Activated CD8-positive, alpha-beta memory T cell treated with anti-CD3 and anti-CD28 coated beads, Interleukin-2, amount 10 ng/mL, durations not matched to agents 7 days and 5 days (primary cell): ENCODE measurements at places on chromosomes 16 and 17.
A peak's percentile ranks its signal among the peaks of the same experiment; 100 is the strongest.

- peaks cover 9% of the 10 kb centered on the region for H3K27me3 ChIP-seq
- H3K4me3 ChIP-seq: no peak overlapping the region
- no peak for DNase-seq
- no peaks in the 10 kb centered on the region for H3K36me3 ChIP-seq
Measured at GRCh38 chr17:31579265-31579664, 187.8 kb downstream of the RAB11FIP4 start.

DNA sequence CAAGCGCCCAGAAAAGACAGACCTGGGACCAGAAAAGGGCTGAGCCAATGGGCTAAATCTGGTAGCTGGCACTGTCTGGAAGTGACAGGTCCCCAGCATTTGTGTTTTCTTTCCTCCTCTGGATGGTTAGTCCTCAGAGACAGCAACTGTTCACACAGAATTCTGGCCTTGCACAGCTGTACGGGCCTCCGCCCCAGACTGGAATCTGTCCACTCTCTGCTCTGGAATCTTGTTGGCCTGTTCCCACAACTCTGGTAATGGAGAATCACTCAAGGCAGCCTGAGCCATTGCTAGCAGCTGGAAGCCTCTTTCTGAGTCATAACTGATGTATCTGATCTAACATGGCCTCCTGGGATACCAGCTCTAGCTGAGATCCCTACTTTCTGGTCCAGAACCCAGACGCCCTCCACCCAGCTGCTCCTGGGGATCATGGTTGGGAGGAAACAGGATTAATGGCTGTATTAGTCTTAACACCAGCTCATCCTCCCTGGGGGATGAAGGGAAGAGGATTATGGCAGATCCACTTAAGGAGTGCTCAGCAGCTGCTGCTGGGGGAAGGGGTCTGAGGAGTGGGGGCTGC, 9.1 kb downstream of the ZNF668 start:
- H3K27ac ChIP-seq: peak overlapping the region; percentile 90
- no peaks in the 10 kb centered on the region for H3K27me3 ChIP-seq
- H3K4me3 ChIP-seq: peak overlapping the region; percentile 53
- H3K36me3 ChIP-seq: peaks cover 33% of the 10 kb centered on the region
- DNase-seq: no peak
- peaks cover 63% of the 10 kb centered on the region for H3K4me1 ChIP-seq

- H3K36me3 ChIP-seq: no peaks in the 10 kb centered on the region
- peaks cover 9% of the 10 kb centered on the region for H3K27me3 ChIP-seq
- H3K27ac ChIP-seq: no peak overlapping the region
- DNase-seq: no peak
- H3K4me3 ChIP-seq: no peak overlapping the region
- peaks cover 21% of the 10 kb centered on the region for H3K4me1 ChIP-seq
Measured at GRCh38 chr17:77641718-77642117, 316.8 kb upstream of the TNRC6C start.

DNA sequence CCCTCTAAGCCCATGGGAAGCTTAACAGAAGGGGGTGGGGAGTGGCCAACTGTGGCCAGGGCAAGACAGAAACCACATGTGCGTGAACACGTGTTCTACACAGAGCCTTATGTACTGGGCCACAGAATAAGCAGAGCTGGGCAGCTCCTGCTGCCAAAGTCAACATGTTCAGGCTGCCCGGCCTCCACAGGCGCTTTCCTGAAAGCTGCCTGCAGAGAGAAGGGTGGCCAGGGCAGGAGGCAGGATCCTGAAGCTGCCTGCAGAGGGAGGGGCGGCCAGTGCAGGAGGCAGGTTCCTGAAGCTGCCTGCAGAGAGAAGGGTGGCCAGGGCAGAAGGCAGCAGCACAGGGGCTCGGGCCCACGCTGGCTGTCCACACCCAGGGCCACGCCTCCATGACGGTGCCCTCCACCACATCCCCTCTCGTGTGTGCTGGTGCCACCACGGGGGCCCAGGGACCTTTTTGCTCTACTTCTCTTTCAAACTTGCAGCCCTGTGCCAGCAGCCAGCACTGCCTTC, 79.5 kb downstream of the ANKRD11 start:
- H3K36me3 ChIP-seq: peaks cover 10% of the 10 kb centered on the region
- no peak for DNase-seq
- peak overlapping the region; percentile 7 for H3K4me3 ChIP-seq
- H3K27me3 ChIP-seq: no peaks in the 10 kb centered on the region
- H3K4me1 ChIP-seq: peaks cover 82% of the 10 kb centered on the region
- peak overlapping the region; percentile 83 for H3K27ac ChIP-seq

DNA sequence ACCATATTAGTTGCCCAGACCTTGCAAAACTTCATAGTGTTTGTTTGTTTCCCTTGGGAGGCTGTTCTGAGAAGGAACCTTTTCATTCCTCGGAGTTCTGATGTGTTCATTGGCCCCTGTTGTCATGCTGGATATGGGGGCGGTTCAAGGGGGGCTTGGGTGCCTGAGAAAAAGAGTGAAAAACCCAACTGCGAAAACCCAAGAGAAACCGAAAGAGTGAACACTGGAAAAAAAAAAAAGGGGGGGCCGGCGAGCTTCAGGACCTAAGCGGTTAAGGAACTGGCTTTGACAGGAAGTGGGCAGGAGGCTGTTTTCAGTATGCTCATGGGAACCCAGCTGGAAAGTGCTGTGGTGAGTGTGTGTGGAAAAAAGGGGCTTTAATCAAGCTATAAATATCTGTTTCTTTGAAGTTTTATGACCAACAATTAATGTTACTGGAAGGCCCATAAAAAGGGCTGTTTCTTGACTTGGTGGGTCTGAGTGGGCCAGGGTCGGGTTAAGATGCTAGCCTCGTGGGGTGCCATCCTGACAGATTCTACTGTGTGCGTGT, 510.7 kb downstream of the MAF start:
- peak; percentile 85 for DNase-seq
- H3K4me3 ChIP-seq: peak overlapping the region; percentile 44
- peaks cover 41% of the 10 kb centered on the region for H3K4me1 ChIP-seq
- peak overlapping the region; percentile 80 for H3K27ac ChIP-seq

DNA sequence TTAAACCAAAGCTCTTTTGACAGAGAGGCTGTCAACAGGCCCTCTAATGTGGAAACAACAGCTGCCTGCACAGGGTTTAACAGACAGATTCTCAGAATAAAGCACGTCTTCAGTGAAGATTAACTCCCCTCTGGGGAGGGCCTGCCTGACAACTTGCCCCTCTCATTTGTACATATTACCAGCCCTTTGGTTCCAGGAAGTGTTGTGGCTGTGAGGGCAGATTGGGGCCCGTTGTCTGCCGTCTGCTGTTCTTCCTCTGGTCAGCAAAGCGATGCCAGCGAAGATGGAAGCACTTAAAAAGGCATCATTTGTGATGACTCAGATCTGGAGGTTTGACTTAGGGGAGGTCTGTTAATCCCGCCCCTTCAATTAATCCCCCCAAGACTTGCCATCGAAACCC, 177.0 kb upstream of the IRX6 start:
- no peaks in the 10 kb centered on the region for H3K36me3 ChIP-seq
- no peak overlapping the region for H3K27ac ChIP-seq
- no peak overlapping the region for H3K4me3 ChIP-seq
- DNase-seq: no peak
- H3K4me1 ChIP-seq: no peaks in the 10 kb centered on the region
- no peaks in the 10 kb centered on the region for H3K27me3 ChIP-seq

- no peak for DNase-seq
- no peaks in the 10 kb centered on the region for H3K4me1 ChIP-seq
- no peak overlapping the region for H3K4me3 ChIP-seq
- H3K27me3 ChIP-seq: no peaks in the 10 kb centered on the region
Measured at GRCh38 chr16:52812678-52813556, 239.8 kb downstream of the CHD9NB start.

GRCh38 chr16:57628008-57628781, at the start of gene ADGRG1:
Gene ADGRG1, plus strand, starts transcription at chr16:57628630. Its CDS starts 21,658 bp downstream, at chr16:57650288.
- no peaks in the 10 kb centered on the region for H3K36me3 ChIP-seq
- peak within 1 kb of the TSS; percentile 48 for H3K27ac ChIP-seq
- H3K4me1 ChIP-seq: peaks cover 10% of the 10 kb centered on the region
- peak; percentile 72 for DNase-seq
- H3K4me3 ChIP-seq: peak within 1 kb of the TSS; percentile 61

- H3K27ac ChIP-seq: no peak overlapping the region
- H3K27me3 ChIP-seq: no peaks in the 10 kb centered on the region
- DNase-seq: no peak
- H3K4me1 ChIP-seq: peaks cover 82% of the 10 kb centered on the region
- H3K36me3 ChIP-seq: peaks cover 28% of the 10 kb centered on the region
Measured at GRCh38 chr16:21613781-21614180, 14.4 kb downstream of the METTL9 start.

- peaks cover 8% of the 10 kb centered on the region for H3K4me1 ChIP-seq
- H3K4me3 ChIP-seq: no peak overlapping the region
- no peak overlapping the region for H3K27ac ChIP-seq
- H3K27me3 ChIP-seq: peaks cover 2% of the 10 kb centered on the region
- DNase-seq: no peak
Measured at GRCh38 chr17:292531-293382, 59.9 kb downstream of the RPH3AL start.

- H3K27me3 ChIP-seq: no peaks in the 10 kb centered on the region
- H3K27ac ChIP-seq: no peak overlapping the region
- H3K36me3 ChIP-seq: no peaks in the 10 kb centered on the region
- H3K4me3 ChIP-seq: no peak overlapping the region
- H3K4me1 ChIP-seq: no peaks in the 10 kb centered on the region
- DNase-seq: no peak
Measured at GRCh38 chr17:17580662-17581470, 10.6 kb downstream of the PEMT start.

DNA sequence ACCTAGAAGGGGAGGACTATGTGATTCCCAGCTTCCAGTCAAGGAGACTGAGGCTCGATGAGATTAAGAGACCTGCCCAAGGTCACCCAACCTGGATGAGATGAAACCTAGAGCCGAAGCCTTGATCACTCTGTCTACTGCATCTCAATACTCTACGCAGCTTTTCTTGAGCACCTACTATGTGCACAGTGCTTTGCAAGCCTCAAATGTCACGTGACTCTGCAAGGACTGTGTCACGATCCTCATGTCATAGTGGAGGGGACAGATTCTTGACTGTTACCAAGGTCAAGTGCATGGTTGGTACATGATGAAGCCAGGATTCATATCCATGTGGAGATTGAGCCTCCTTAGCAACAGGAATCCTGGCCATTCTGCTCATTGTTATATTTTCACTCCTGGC, 14.7 kb downstream of the BCO1 start:
- no peak overlapping the region for H3K27ac ChIP-seq
- no peak overlapping the region for H3K4me3 ChIP-seq
- no peaks in the 10 kb centered on the region for H3K27me3 ChIP-seq
- no peaks in the 10 kb centered on the region for H3K36me3 ChIP-seq
- DNase-seq: no peak
- H3K4me1 ChIP-seq: no peaks in the 10 kb centered on the region

GRCh38 chr16:71885261-71885650, 1.3 kb upstream of the ZNF821 start:
- peaks cover 41% of the 10 kb centered on the region for H3K4me1 ChIP-seq
- peaks cover 1% of the 10 kb centered on the region for H3K36me3 ChIP-seq
- DNase-seq: no peak
- H3K27me3 ChIP-seq: peaks cover 10% of the 10 kb centered on the region

DNA sequence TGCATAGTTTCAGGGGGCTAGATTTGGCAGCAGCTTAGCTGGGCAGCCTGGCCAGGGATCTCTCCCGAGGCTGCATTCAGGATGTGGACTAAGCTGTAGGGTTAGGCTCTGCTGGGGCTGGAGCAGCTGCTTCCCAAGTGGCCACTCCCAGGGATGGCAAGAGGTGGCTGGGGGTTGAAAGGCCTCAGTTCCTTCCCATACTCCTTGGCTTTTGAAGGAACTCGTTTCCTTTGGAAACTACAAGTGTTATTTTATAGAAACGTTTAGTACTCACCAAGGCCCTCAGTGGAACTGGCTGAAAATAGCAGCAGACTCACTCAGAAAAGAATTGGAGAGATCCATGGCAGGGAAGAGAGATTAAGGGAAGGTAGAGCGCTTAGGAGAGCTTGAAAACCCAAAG, 76.4 kb downstream of the WWP2 start:
- peaks cover 5% of the 10 kb centered on the region for H3K4me1 ChIP-seq
- peaks cover 4% of the 10 kb centered on the region for H3K36me3 ChIP-seq
- no peaks in the 10 kb centered on the region for H3K27me3 ChIP-seq
- no peak for DNase-seq
- H3K4me3 ChIP-seq: no peak overlapping the region

GRCh38 chr16:80914379-80915078, 92.2 kb downstream of the CMC2 start:
- H3K4me1 ChIP-seq: no peaks in the 10 kb centered on the region
- H3K36me3 ChIP-seq: no peaks in the 10 kb centered on the region
- no peak overlapping the region for H3K27ac ChIP-seq

DNA sequence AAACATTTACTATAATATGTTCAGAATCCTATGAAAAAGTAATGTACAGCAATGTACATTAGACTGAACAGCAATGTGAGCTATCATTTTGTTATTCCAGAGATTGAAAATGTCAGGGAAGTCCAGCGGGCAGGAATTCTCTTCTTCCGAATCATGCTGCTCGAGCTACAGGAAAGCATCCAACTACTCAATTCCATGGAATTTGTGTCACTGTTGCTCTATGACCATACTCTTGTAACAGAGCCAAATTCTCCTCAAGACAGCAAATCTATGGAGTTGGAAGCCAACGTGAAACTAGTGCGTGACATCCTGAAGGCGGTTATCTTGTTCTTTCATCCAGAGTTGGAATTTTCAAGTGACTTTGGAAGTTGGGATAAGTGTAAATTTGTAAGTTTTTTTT, 24.8 kb upstream of the NSRP1 start:
- DNase-seq: no peak
- H3K27ac ChIP-seq: no peak overlapping the region
- H3K27me3 ChIP-seq: peaks cover 44% of the 10 kb centered on the region
- no peak overlapping the region for H3K4me3 ChIP-seq

GRCh38 chr16:68792465-68793324, 50.6 kb upstream of the TANGO6 start:
- no peak overlapping the region for H3K4me3 ChIP-seq
- DNase-seq: no peak
- H3K27me3 ChIP-seq: peaks cover 15% of the 10 kb centered on the region
- no peaks in the 10 kb centered on the region for H3K4me1 ChIP-seq
- no peaks in the 10 kb centered on the region for H3K36me3 ChIP-seq
- H3K27ac ChIP-seq: no peak overlapping the region
